ENCODE measurements at places on chromosomes 5 and 9.

DNA sequence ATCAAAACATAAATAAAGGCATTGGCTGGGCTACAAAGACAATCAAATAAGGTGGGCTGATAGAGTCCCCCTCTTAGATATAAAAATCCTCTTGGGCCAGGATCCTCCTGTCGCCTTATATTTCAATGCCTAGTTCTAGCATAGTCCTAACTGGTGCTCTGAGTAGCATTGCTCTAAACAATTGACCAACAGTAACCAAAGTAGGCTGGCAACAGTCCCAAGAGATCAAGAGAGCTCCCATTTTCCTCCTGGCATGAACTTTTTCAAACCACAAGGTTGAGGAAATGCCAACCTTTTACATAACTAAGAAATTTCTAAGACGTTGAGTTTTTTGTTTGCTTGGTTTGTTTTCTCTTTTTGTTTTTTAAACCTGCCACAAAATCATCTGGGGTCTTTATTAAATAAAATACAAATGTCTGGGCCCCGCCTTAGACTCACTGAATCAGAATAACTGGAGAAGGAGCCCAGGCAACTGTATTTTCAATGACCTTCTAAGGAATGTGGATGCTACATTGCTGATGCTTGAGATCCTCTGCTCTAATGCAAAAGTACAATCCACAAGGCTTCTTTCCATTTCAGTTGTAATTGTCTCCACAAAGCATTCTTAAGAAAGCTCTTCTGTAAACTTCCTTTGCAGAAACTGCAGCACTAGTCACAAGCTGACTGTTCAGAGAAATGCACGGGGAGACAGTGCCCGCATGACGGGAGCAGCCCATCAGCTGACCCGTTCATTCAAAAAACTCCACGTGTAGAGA is 2.9 kb downstream of the SLC45A2 start:
- DNase-seq = no peak

- DNase-seq = no peak
Measured at GRCh38 chr5:107341376-107342084, 329.2 kb downstream of the EFNA5 start.

DNA sequence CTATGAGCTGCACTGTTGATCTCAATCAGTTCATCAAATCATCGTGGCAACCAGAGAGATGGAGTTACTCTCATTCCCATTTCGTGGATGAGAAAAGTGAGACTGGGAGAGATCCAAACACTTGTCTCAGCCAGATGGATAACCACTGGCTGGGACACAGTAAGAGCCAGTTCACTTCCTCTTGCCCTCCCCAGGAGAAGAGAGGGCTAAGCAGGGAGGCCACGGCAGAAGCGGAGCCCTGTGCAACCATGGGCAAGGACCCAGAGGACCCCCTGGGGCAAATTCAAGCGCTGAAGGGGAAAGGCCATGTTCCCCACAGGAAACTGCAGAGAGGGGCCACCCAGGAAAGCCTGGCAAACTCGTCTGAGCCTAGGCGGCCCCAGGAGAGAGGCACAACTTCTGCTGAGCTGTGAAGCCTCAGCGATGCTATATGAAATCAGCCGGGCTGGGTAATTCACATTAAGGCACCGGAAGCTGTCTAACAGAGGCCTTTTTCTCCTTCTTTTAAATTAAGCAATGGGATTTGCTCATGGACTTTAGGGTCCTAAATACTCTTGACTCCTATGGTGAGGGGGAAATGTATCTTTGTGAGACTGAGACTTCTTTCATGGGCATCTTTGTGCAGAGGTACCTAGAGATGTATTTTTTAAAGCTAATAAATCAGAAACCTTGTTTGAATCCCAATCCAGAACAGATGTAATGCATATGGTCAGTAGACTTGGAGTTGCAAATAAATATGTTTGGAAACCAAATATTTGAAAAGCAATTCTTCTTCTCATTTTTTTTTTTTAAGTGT is 137.1 kb upstream of the SMIM23 start:
- no peak for DNase-seq

DNA sequence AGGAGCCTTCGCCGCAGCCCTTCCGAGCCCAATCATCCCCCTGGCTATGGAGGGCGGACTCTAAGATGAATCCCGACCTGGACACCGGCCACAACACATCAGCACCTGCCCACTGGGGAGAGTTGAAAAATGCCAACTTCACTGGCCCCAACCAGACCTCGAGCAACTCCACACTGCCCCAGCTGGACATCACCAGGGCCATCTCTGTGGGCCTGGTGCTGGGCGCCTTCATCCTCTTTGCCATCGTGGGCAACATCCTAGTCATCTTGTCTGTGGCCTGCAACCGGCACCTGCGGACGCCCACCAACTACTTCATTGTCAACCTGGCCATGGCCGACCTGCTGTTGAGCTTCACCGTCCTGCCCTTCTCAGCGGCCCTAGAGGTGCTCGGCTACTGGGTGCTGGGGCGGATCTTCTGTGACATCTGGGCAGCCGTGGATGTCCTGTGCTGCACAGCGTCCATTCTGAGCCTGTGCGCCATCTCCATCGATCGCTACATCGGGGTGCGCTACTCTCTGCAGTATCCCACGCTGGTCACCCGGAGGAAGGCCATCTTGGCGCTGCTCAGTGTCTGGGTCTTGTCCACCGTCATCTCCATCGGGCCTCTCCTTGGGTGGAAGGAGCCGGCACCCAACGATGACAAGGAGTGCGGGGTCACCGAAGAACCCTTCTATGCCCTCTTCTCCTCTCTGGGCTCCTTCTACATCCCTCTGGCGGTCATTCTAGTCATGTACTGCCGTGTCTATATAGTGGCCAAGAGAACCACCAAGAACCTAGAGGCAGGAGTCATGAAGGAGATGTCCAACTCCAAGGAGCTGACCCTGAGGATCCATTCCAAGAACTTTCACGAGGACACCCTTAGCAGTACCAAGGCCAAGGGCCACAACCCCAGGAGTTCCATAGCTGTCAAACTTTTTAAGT is 819 bp downstream of the ADRA1B start:
- DNase-seq = no peak

DNA sequence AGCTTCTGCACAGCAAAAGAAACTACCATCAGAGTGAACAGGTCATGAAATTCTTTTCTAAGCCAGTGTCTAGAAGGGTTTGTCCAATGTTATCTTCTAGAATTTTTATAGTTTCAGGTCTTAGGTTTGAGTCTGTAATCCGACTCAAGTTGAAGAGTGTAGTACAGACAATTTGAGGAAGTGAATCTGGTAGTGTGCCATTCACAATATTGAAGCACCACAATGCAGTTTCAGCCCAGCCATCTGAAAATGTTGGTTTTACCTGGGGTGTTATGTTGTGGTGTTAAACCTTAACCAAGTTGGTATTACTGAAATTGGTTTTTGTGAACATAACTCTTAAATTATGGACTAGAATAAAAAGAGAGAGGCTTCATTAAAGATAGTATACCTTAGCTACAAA is 77.2 kb downstream of the ADAMTS16 start:
- no peak for DNase-seq

GRCh38 chr5:83913593-83913992 is 192.9 kb upstream of the HAPLN1 start:
- DNase-seq = no peak

GRCh38 chr9:24045150-24045549 is 219.1 kb upstream of the ELAVL2 start:
- DNase-seq = no peak

DNA sequence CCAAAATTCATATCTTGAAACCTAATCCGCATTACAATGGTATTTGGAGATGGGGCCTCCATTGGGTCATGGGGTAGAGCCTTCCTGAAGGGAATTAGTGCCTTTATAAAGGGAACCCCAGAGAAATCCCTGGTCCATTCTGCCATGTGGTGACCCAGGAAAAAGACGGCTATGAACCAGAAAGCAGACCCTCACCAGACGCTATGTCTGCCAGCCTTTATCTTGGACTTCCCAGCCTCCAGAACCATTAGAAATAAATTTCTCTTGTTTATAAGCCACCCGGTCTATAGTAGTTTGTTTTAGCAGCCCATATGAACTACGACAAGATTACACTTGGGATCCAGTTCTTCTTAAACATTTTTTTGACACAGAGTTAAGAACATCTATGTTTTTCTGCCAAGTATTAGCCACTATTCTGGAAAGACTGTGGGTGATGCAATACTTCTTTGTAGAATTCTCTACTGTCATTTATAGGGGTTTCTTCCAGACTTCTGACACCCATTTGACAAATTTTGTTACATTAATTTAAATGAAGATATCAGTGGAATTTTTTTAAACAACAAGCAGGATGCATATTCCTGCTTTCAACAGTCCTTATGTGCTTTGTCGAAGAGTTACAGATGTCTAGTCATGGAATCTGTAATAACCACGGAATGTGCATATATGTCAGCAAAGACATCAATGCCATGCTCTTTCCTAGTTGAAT is 572.4 kb downstream of the NR2F1-AS1 start:
- DNase-seq = no peak

DNA sequence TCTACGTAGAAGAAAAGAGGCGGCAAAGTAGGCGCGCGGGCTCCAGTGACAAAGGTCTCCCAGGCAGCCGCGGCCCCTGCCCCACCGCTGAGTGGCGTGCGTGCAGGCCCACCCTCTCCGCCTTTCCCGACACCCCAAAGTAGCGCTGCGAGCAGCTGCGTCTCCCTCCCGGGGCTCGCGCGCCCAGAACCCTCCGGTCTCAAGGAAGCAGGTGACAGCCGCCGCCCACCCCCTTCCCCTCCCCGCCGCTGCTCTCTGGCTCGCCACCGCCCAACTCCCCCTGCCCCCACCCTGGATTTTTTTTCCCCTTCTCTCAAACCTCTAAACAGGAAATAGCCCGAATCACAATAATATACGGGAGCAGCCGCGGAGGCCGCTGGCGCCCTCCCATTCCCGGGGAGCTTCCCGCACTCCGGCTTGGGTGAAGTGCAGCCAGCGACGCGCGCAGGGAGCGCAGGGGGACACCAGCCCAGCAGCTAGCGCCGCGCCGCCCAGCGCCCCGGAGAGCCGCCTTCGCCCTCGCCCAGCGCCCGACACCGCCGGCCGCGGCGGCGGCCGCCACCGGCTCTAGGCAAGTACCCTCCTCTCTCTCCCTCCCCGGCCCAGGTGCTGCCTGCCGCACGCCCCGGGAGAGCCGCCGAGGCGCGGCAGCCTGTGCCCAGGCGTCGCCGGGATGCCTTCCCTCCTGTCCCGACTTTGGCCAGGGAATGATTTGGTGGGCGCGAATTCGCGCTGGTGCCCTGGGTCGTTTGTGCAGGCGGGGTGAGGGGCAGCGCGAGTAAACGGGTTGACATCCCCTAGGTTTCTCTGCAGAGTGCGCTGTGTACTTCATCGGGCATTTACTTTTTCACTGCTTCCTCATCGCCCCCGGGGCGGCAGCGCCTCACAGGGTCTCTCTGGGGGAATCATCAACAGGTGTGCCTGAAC is 52.7 kb upstream of the TJP2 start:
- DNase-seq = peak; percentile 11

GRCh38 chr9:571066-571465 is 270.4 kb upstream of the DMRT1 start:
- no peak for DNase-seq

GRCh38 chr5:32584646-32585045 is 711 bp upstream of the SUB1 start:
- DNase-seq = no peak

DNA sequence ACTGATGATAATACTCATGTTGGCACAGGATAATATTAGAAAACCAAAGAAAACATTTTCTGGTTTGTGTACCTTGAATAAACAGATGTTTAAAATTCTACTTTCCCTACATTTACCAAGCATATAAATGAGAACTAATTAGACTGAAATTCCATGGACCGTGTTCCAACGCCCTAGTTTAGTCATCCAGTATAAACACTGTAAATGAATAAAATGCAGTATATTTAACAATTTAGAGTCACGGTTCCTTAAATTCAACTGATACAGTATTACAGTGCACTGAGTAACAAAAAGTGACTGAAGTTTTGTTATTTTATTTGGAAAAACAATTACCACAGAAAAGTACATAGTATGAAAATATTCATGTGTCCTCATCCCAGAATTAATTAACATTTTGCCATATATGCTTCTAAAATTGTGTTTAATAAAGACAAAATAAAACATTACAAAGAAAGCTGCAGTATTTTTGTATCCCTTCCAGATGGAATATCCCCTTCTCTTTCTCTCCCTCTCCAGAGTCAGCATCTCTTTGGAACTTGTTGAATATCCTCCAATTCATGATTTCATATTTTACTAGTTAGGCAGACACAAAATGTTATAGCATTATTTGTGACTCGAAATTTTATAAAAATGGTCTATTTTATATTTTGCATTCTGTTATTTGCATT is 112.5 kb downstream of the HMHB1 start:
- no peak for DNase-seq

DNA sequence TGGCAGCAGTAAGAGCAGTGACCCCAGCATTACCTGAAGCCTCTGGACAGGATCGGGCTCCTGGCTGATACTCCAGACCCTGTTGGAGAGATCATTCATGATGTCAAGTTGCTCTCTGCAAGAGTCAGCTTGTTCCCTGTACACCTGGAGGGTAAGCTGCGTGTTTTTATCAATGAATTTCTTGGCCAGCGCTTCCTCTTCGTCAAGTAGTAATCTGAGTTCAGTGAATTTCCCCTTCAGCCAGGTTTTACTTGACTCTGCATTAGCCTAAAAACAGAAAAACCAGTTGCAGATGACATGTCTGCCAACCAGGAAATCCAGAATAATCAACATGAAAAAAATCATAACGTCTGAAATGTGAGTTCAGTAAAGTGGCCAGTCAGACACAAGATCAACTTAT is 19.1 kb downstream of the TRIM14 start:
- DNase-seq = no peak

DNA sequence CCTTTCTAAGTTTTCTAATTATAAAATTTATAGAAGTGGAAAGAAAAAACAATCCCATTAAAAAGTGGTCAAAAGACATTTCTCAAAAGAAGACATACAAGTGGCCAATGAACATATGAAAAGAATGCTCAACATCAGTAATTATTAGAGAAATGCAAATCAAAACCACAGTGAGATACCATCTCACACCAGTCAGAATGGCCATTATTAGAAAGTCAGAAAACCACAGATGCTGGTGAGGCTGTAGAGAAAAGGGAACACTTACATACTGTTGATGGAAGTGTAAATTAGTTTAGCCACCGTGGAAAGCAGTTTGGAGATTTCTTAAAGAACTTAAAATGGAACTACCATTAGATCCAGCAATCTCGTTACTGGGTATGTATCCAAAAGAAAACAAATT is 23.7 kb upstream of the PLPP1 start:
- no peak for DNase-seq

Data from CD4-positive, alpha-beta T cell treated with Interleukin-4 for 1 hour (primary cell).